ENCODE measurements at places on chromosomes 12 and 14. TPM values are rescaled to one million over a fixed set of nuclear protein-coding genes. Genes with fewer than 3 reads are reported as not detected.

The CLIP1 gene
- total RNA-seq: 39.4 TPM

The RPGRIP1 gene
- not detected for total RNA-seq

The PLEKHD1 gene
- not detected for total RNA-seq

The BCL11B gene
- total RNA-seq: 5.3 TPM

The ADGRD1 gene
- total RNA-seq: 1.3 TPM

The TAS2R13 gene
- 1.0 TPM for total RNA-seq

All from GM12878 (cell line).